ENCODE measurements at places on chromosomes 6 and 20.

- DNase-seq, result no peak
Observed at GRCh38 chr6:94902974-94903628, 674.2 kb upstream of the MANEA start.

DNA sequence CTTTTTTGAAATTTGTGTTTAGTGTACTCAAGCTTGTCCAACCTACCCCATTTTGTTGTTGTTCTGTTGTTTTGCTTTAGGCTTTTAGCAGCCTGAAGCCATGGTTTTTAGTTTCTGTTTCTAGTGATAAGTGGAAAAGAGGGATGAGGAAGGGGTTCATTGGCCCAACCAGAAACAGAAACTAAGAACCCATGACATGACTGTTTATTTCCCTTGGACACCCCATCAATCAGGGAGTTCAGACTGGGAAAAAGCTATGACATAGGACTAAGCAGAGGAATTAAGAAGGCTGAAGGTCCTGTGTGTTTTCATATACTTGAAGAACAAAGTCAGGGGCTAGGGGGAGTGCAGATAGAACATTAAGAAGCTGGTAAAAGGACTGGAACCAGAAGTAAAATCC lies 194.5 kb upstream of the THEMIS start:
- DNase-seq, result no peak

DNA sequence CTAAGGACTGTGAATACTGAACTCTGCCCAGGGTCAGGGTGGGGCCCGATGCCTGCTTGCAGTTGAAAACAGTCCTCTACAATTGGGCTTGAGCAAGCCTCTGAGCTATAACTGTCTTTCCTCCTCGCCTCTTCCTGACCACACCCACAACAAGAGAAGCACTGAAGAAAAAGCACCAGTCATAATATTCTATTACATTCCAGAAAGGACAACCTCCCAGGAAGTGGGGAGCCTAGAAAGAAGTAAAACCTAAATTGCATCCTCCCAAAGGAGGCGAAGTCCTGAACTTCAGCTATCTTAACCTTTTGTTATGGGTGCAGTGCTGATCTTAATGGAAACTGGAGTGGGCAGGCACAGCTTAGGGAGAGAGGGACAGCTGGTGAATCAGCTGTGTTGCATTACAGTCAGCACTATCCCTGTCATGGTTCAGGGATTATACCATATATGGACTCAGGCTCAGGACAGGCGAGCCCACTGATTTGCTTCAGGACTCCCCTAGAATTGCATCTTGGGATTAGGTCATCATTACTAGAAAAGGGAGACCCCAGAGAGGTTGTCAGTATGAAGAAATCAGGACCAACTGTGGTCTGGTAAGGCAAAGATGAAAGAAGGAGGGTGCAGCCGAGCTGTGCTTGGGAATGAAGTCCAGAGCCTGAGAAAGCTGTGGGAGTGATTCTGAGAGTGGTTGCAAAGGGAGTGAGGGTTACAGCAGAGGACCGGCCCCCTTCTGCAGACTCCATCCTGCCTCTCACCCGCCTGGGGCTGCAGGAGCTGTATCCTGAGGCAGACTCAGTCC lies 18.3 kb upstream of the TRAM2 start:
- peak; percentile 89 for DNase-seq

DNA sequence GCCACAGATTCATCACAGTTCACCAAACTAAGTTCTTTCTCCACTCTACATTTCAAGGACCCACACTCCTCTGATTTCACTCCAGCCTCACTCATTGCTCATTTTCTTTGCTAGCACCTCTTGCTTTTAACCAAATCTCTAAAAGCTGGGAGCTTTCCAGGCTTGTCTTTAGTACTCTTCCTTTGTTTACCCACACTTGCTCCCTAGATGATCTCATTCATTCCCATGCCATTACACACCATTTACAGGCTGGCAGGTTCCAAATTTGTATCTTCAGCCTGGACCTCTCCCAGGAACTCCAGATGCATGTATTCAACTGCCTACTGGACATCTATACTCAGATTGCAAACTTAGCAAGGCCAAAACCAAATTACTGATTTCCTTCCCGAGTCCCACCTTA lies 5.3 kb upstream of the GUCA1B start:
- no peak for DNase-seq

DNA sequence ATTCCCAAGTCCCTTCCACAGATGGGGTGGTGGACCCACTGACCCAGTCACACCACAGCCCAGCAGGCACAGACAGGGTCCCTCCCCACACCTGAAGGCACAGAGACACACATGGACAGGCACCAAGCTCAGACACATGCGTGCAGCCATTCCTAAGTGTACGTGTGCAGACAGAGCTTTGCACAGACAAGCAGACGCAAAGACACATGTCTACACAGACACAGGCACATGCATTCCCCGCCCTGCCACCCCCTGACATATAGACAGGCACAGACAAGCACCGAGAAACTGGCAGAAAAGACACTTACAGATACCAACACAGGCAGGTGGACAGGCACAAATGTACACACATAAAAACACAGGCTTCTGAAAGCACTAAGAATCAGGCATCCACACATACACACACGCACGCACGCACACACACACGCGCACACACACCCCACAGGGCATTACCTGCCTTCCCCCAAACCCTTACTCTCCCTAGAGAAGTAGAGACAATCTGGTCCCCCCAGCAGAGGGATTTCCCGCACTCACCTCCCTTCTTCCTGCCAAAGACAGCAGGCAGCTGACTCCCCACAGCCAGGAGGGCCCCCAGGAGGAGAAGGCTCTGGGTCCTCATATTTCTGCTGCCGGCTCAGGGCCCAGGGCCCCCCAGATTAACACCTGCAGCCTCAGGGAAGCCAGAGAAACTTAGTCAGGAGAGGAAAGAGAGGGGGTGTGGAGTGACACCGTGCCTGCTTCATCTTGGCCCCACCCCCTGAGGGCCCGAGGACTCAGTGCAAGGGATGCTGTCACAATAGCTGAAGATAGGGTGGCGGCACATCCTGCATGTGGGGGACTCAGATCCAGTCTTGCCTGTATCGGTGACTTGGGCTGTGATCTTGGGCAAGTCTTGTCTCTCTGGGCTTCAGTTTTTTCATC lies at the start of gene WFDC5:
WFDC5 (minus strand) TSS at position 710 of the 921 bp plus-strand sequence; CDS start at position 619, 91 bp downstream.
- DNase-seq, result no peak

- no peak for DNase-seq
Observed at GRCh38 chr20:24965065-24965919, 16.2 kb downstream of the CST7 start.

- DNase-seq, result no peak
Observed at GRCh38 chr20:45857882-45858216, 435 bp downstream of the ZSWIM3 start.

GRCh38 chr6:11734861-11735613 lies 43.6 kb downstream of the ADTRP start:
- DNase-seq, result no peak

DNA sequence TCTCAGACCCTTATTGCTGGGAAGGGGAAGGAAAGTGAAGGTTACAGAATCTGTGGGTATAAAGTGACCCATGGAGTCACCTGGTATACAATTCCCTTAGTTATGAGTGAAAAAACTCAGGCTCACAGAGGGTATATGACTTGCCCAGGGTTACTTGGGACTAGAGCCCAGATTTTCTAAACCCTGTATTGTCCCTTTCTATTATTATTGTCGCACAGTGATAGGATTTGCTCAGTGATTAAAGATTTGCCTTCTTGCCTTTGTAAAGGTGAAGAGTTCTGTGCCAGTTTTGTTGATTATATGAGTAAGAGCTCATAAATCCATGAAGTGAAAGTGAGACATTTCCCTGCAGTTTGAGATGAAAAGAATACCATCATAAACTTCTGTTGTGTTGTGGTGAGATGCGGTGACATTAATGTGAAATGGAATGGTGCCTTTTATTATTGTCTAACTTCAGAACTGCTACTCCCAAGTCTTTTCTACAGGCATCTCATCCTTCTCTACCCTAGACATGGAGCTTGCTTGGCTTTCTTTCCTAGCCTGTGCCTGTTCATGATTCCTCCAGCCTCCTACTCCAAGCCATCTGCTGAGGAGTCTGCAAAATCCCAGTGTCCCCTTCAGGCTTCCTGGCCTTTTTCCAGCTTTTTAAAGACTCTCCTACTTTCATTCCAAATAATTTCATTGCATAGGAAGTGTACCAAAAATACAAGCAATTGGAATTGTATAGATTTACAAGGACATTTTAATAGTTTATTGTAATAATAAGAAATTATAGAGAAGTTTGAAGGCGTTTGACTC lies 33.5 kb upstream of the ADIG start:
- no peak for DNase-seq

DNA sequence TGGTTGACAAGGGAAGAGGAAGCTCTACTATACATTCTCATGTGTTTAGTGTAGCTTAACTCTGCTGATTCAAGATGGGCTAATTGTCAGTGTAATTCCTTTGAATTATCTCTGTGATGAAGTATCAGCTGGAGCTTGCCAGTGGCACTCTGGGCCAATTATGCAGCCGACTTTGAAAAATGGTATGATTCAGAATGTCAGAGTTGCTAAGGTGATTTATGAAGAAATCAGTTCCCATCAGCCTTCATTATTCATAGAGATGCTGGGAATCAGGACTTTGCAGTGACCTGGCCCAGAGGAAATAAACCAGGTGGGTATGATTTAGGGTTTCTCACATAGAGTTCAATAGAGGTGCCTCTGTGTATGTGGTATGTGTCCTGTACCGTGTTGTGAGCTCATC lies 33.4 kb downstream of the KCNS1 start:
- DNase-seq, result no peak

GRCh38 chr6:105024803-105025202 lies 67.9 kb downstream of the LIN28B start:
- DNase-seq, result no peak

DNA sequence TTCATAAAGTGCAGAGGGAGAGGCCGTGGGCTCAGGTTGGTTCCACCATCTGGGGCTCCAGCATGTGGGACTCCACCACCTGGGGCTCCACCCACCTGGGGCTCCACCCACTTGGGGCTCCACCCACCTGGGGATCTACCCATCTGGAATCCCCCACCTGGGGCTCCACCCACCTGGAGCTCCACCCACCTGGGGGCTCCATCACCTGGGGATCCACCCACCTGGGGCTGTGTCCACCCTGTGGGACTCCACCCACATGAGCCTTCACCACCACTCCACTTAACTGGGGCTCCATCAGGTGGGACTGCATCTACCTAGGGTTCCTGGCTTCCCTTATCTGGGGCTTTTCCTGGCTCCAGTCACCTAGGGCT lies 226.0 kb upstream of the CDYL start:
- DNase-seq, result no peak

- DNase-seq, result no peak
Observed at GRCh38 chr20:60695226-60696000, 556.6 kb upstream of the CDH4 start.

DNA sequence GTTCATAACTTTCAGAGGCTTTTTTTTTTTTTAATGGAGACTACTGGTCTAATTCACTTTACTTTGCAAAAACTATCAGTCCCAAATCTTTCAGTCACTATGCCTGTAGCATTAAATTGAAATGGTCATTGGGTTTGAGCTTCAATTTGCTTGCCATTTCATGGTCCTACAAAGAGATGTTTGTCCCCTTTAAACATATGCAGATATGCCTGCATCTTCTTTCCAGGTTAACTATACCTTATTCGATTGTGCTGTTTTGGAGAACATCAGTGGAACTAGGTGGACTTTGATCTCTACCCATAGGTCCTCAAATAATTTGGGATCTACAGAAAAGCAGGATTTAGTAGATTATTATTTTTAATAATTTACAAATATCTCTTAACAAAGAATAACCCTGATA lies 4.6 kb downstream of the POU3F2 start:
- DNase-seq, result no peak

DNA sequence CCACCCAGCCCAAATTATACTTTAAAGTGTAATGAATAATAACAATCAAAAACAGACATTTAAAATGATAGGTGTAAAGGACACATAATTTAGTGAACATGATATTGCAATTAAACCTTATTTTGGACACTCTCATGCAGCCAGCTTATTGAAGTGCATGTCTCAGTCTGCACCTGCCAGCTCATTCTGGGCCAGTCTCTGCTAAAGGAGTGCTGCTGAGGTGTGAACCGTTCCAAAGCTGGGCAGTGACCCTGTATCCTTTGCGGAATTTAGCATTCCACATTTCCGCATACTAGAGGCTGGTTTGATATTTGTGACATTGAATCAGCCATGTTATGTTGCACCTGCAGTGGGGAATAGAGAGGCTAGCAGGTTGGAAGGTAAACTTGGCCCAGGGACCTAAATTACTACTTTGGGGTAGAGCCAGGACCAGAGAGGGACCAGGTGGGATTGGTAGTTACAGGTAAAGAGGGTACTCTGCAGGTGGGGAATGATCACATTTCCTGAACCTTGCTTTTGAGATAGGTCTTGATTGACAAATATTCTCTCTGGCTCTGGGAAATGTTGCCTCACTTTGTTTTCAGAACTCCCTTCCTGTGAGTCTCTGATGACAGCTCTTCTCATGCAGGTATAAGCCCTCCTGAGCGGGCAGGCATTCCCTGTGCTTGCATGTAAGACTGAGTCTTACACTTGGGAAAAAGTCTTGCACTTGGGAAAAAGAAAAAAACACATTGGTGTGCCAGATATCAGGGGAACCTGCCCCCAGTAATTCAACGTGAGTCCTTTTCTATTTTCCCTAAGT lies 26.2 kb downstream of the TULP4 start:
- no peak for DNase-seq

DNA sequence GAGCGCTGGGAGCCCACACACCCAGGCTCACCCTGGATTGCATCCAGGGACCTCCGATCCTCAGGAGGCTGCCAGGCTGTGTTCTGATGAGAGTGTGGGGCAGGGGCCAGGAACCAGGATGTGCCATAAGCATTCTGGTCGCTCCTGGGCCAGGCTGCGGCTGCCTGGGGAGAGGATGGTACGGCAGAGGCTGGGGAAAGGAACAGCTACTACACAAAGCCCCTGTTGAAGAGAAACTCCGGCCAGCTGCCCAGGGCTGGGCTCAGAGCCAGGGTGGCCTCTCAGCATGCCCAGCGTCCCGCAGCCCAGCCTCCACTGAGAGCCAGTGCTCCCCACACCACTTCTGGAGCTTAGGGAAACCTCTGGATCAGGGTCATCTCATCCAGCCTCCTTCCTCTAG lies 21.7 kb upstream of the OCSTAMP start:
- DNase-seq, result no peak

DNA sequence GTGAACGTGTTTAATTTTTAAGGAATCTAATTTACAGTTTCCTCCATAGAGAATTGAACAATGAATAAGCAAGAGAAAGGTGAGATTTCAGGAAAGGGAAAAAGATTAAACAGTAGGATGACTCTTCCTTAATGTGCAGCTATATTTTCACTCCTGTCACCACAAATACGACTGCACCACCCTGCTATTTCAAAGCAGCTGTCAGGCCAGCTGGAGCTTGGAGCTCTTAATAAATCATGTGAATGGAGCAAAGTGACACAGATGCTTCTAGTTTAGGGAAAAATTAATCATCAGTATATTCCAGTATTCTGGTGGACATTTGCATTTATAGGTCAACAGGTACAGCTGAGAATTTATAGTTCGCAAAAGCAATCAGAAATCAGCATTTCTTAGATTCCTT lies 56.5 kb upstream of the PKIB start:
- no peak for DNase-seq

- DNase-seq, result no peak
Observed at GRCh38 chr20:57089699-57090144, 176.7 kb downstream of the BMP7 start.

DNA sequence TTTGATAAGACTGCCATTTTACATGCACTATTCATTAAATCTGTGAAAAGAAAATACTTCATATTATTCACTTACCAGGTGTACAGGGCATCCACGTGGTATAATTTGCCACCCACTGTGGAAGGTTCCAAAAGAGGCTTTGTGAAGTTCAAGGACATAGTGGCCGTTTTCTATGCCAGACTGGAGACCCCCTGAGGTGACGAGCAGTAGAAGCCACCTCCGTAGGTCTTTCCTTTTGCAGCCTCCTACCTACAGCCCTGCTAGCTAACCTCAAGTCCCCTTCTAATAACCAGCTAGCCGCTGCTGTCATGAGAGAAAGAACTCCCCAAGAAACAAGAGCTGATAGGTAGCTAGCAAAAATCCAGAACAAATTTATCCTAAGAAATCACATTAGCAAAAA lies 110.5 kb downstream of the ARHGAP18 start:
- no peak for DNase-seq
